Keratinocyte (primary cell): ENCODE measurements at places on chromosomes 4 and X. TPM values are rescaled to one million over a fixed set of nuclear protein-coding genes. Genes with fewer than 3 reads are reported as not detected.
A peak's percentile ranks its signal among the peaks of the same experiment; 100 is the strongest.

- H3K27me3 ChIP-seq = no peaks in the 10 kb centered on the region
- no peak overlapping the region for H3K27ac ChIP-seq
- no peak overlapping the region for H3K4me3 ChIP-seq
- no peaks in the 10 kb centered on the region for H3K4me1 ChIP-seq
- H3K36me3 ChIP-seq = no peaks in the 10 kb centered on the region
These were observed 815.5 kb downstream of the DMD start for GRCh38 chrX:32395878-32396277.

FRMPD3 gene
- polyA plus RNA-seq = 0.03 TPM in 1 of 3 replicates, not detected in the others

SMR3B gene
- polyA plus RNA-seq = not detected in 3 replicates

VCX3A gene
- not detected in 3 replicates for polyA plus RNA-seq

DNA sequence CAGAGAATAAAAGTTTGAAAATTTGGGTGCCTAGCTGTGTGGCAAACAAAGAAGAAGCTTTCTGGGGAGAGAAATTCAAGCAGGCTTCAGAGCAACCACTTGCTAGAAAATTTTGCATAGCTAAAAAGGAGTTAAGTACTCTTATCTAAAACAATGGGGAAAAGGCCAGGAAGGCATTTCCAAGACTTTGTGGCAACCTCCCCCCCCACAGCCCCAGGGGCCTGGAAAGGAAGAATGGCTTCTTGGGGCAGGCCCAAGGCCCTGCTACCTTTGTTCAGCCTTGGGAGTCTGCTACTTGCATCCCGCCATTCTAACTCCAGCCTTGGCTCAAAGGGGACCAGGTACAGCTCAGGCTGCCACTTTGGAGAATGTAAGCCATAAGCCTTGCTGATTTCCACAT lies 102.2 kb downstream of the PTCHD1 start:
- H3K36me3 ChIP-seq = no peaks in the 10 kb centered on the region
- no peak overlapping the region for H3K4me3 ChIP-seq
- no peaks in the 10 kb centered on the region for H3K4me1 ChIP-seq
- DNase-seq = no peak

DNA sequence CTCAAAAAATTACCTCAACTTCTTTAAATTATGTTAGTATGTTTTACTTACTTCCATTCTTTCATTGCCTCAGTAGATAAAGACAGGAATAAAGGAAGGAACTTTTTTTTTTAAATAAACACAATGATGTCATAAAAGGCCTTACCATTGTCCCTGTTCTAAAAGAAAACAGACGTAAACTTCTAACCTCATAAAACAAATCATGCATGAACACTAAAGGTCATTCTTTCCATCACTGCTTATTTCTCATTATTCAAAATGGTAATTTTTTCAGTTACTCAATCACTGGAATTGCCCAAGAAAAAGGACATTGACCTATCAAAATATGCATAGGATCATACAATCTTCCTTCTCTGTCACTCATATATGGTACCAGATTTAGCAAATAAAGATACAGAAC lies 32.2 kb upstream of the ARMCX2 start:
- H3K27ac ChIP-seq = no peak overlapping the region
- DNase-seq = no peak
- H3K4me3 ChIP-seq = no peak overlapping the region
- H3K36me3 ChIP-seq = no peaks in the 10 kb centered on the region

RPS6KA6 gene
- polyA plus RNA-seq = 1.6 to 2.7 TPM (median 2.4 TPM) in 3 replicates

GRCh38 chr4:23737571-23737970 lies 152.3 kb downstream of the PPARGC1A start:
- DNase-seq = no peak
- H3K27me3 ChIP-seq = no peaks in the 10 kb centered on the region
- H3K4me1 ChIP-seq = no peaks in the 10 kb centered on the region

- H3K36me3 ChIP-seq = no peaks in the 10 kb centered on the region
- no peaks in the 10 kb centered on the region for H3K4me1 ChIP-seq
- DNase-seq = no peak
These were observed 10.9 kb downstream of the SAP30 start for GRCh38 chr4:173381610-173382009.

ATP11C gene
- 7.8 to 14.0 TPM (median 8.3 TPM) in 3 replicates for polyA plus RNA-seq

GRCh38 chr4:76564123-76564915 lies 129.3 kb downstream of the SHROOM3 start:
- no peak overlapping the region for H3K4me3 ChIP-seq
- no peak for DNase-seq
- H3K27ac ChIP-seq = no peak overlapping the region
- no peaks in the 10 kb centered on the region for H3K27me3 ChIP-seq

GRCh38 chrX:153812220-153812619 lies 17.8 kb downstream of the SSR4 start:
- H3K27me3 ChIP-seq = peaks cover 3% of the 10 kb centered on the region
- DNase-seq = no peak
- no peak overlapping the region for H3K27ac ChIP-seq
- H3K36me3 ChIP-seq = no peaks in the 10 kb centered on the region
- H3K4me1 ChIP-seq = no peaks in the 10 kb centered on the region

DCAF4L1 gene
- polyA plus RNA-seq = 0.16 to 0.75 TPM (median 0.46 TPM) in 3 replicates

CNGA2 gene
- polyA plus RNA-seq = not detected in 3 replicates

HTRA3 gene
- not detected in 3 replicates for polyA plus RNA-seq

GRCh38 chrX:148874636-148875246 lies 374.3 kb downstream of the AFF2 start:
- H3K4me3 ChIP-seq = no peak overlapping the region
- no peak overlapping the region for H3K27ac ChIP-seq
- peaks cover 19% of the 10 kb centered on the region for H3K4me1 ChIP-seq
- no peaks in the 10 kb centered on the region for H3K27me3 ChIP-seq

HAUS7 gene
- polyA plus RNA-seq = 9.2 to 23.1 TPM (median 13.8 TPM) in 3 replicates

DNA sequence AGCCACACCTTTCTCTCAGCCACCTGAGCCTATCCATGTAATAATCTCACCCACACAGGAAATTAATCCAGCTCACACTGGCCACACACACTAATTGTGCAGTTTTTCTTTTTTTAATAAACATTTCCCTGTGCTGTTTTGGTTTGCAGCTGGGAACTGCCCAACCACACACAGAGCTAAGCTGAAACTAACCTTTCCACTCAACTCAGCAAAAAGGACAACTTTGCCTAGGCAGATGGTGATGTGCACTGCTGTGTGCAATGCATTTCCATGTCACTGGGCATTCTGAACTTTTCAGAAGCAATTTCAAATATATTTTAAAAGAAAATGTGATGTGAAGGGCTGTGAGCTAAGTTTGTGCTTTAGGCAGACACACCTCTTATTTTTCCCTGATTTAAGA lies 70.0 kb upstream of the TLL1 start:
- DNase-seq = no peak
- no peak overlapping the region for H3K27ac ChIP-seq
- no peaks in the 10 kb centered on the region for H3K27me3 ChIP-seq
- H3K4me1 ChIP-seq = no peaks in the 10 kb centered on the region

SLC10A4 gene
- polyA plus RNA-seq = 0.07 TPM in 1 of 3 replicates, not detected in the others

DNA sequence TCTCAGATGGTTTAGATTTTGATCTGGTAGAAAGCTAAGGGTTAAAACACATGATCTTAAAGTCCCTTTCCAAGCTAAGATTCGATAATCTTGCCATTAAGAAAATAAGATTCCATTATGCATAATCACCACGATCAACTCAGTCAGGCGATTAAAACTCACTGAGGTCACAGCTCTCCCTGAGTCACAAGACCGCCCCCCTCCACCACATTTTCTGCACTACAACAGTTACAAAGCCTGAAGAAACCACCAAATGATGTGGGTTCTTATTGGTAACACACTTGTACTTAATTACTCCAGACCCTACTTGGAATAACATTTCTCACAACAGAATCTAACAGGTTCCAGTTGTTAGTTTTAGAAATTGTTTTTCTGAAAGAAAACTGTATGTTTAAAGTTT lies 62.8 kb downstream of the SH3KBP1 start:
- H3K27me3 ChIP-seq = no peaks in the 10 kb centered on the region
- DNase-seq = no peak
- H3K4me1 ChIP-seq = no peaks in the 10 kb centered on the region
- H3K4me3 ChIP-seq = no peak overlapping the region
- H3K36me3 ChIP-seq = no peaks in the 10 kb centered on the region

GRCh38 chrX:97517763-97518162 lies 634.1 kb downstream of the RPA4 start:
- no peak overlapping the region for H3K4me3 ChIP-seq
- no peak overlapping the region for H3K27ac ChIP-seq
- H3K36me3 ChIP-seq = no peaks in the 10 kb centered on the region
- no peak for DNase-seq

DNA sequence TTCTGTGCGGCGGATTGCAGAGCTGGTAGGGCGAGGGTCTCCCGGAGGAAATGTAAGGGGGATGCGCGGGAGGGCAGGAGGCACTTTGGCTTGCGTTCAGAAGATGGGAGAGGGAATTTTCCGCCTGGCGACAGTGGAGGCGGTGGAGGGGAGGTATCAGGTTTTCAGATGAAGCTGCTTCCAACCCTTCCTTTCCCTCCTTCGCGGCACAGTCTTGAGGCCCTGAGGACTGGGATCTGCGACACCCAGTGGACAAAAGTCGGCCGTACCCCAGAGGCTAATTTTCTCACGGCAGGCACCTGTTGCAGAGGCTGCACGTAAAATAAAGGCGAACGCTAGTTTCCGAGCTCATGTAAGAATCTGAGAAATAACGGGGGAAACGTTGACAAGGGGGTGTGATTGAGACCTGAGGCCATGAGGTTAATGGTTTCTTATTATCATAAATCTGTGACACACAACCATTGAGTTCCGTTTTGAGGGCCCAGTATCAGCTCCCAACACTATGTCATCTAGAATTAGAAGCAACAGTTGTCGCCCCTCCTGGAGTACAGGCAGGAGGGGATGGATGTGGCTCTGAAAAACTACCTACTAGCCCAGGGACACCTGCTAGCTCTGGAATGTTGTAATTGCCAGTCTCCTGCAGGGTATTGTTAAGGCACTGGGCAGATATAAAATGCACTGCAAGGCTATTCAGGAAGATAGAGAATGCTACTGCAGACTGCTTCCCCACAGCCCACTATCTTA lies 1.1 kb downstream of the ZCCHC18 start:
- no peak overlapping the region for H3K4me3 ChIP-seq
- no peak overlapping the region for H3K27ac ChIP-seq
- peaks cover 16% of the 10 kb centered on the region for H3K27me3 ChIP-seq
- DNase-seq = no peak

SUPT20HL1 gene
- not detected in 3 replicates for polyA plus RNA-seq

SCOC gene
- 47.2 to 92.1 TPM (median 49.9 TPM) in 3 replicates for polyA plus RNA-seq

- H3K36me3 ChIP-seq = no peaks in the 10 kb centered on the region
- no peak overlapping the region for H3K27ac ChIP-seq
- DNase-seq = no peak
- H3K4me3 ChIP-seq = no peak overlapping the region
- peaks cover 86% of the 10 kb centered on the region for H3K27me3 ChIP-seq
- no peaks in the 10 kb centered on the region for H3K4me1 ChIP-seq
These were observed 2.7 kb downstream of the CRMP1 start for GRCh38 chr4:5890063-5890727.

RAB40AL gene
- 0.07 to 0.09 TPM in 2 of 3 replicates, not detected in the other for polyA plus RNA-seq

MAGEA1 gene
- polyA plus RNA-seq = not detected in 3 replicates

- H3K36me3 ChIP-seq = no peaks in the 10 kb centered on the region
- no peak overlapping the region for H3K4me3 ChIP-seq
- no peaks in the 10 kb centered on the region for H3K27me3 ChIP-seq
- DNase-seq = no peak
These were observed 102.5 kb downstream of the ZNF518B start for GRCh38 chr4:10354746-10355145.

GRCh38 chr4:77074981-77075855 lies 571 bp downstream of the CCNI start:
- DNase-seq = no peak
- no peaks in the 10 kb centered on the region for H3K27me3 ChIP-seq
- peaks cover 28% of the 10 kb centered on the region for H3K4me1 ChIP-seq
- peak overlapping the region; percentile 82 for H3K4me3 ChIP-seq

GPC3 gene
- polyA plus RNA-seq = 0.03 to 0.08 TPM in 2 of 3 replicates, not detected in the other

- H3K27ac ChIP-seq = no peak overlapping the region
- no peak for DNase-seq
- H3K4me1 ChIP-seq = no peaks in the 10 kb centered on the region
- H3K4me3 ChIP-seq = no peak overlapping the region
These were observed 54.0 kb downstream of the METTL14 start for GRCh38 chr4:118739022-118739713.

PABPC1L2A gene
- polyA plus RNA-seq = not detected in 3 replicates

- no peaks in the 10 kb centered on the region for H3K27me3 ChIP-seq
- H3K4me3 ChIP-seq = no peak overlapping the region
- DNase-seq = no peak
- H3K36me3 ChIP-seq = no peaks in the 10 kb centered on the region
These were observed 2.5 kb downstream of the DCK start for GRCh38 chr4:70996018-70996360.

DNA sequence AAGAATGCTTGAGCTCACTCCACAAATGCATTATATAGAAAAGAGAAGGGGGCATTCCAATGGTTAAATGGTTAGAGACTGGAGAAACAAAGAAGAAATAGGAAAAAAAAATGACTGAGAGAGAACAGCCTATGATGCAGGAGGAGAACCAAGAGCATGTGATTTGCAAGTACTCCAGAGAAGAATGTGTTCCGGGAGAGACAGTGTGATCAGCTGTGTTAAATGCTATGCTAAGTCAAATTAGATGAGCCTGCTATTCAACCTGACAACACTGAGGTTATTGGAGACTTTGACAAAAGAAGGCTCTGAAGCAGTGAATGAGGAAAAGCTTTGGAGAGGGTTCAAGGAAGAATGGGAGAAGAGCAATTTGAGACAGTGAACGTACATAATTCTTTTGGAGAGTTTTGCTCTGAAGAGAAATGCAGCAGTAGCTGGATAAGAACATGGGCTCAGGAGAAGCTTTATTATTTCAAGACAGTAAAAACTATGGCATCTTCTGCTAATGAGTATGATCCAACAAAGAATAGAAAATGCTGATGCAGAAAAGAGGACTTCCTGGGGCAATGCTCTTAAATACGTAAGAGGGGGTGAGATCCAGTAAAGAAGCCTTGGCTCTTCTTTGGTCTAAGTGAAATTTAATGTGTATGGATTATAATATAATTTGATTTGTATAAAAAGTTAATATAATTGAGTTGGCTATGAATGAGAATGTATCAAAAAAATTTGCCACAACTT lies 66.3 kb downstream of the PPP3CA start:
- DNase-seq = no peak
- H3K4me3 ChIP-seq = no peak overlapping the region
- H3K27ac ChIP-seq = no peak overlapping the region
- H3K36me3 ChIP-seq = no peaks in the 10 kb centered on the region
- peaks cover 9% of the 10 kb centered on the region for H3K4me1 ChIP-seq
- H3K27me3 ChIP-seq = no peaks in the 10 kb centered on the region

GRCh38 chr4:138565576-138565975 lies 323.4 kb upstream of the SLC7A11 start:
- H3K4me1 ChIP-seq = no peaks in the 10 kb centered on the region
- no peak for DNase-seq
- H3K27ac ChIP-seq = no peak overlapping the region
- H3K4me3 ChIP-seq = no peak overlapping the region
- no peaks in the 10 kb centered on the region for H3K36me3 ChIP-seq

NAT8L gene
- polyA plus RNA-seq = 0.01 to 0.18 TPM (median 0.01 TPM) in 3 replicates

MGARP gene
- 0.58 to 0.99 TPM (median 0.94 TPM) in 3 replicates for polyA plus RNA-seq

- no peaks in the 10 kb centered on the region for H3K36me3 ChIP-seq
- H3K4me3 ChIP-seq = no peak overlapping the region
- no peak overlapping the region for H3K27ac ChIP-seq
- H3K27me3 ChIP-seq = no peaks in the 10 kb centered on the region
- peaks cover 8% of the 10 kb centered on the region for H3K4me1 ChIP-seq
These were observed 37.0 kb downstream of the IL21 start for GRCh38 chr4:122583906-122584305.
